ENCODE measurements at places on chromosomes 3 and 15.

DNA sequence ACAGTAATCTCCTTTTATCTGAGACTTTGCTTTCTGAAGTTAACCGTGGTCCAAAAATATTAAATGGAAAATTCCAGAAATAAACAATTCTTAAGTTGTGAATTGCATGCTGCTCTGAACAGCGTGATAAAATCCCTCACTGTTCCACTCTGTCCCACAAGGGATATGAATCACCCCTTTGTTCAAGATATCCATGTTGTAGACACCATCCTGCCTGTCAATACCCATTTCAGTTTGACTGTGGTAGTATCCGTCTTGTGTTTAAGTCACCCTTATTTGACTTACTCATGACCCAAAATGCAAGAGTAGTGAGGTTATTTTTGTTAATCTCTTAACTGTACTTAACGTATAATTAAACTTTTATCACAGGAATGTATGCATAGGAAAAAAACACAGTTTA lies 435.0 kb downstream of the SHQ1 start:
- H3K4me3 ChIP-seq, result no peak overlapping the region
- no peak for DNase-seq
- no peak overlapping the region for H3K27ac ChIP-seq
- H3K4me1 ChIP-seq, result no peaks in the 10 kb centered on the region
- H3K27me3 ChIP-seq, result no peaks in the 10 kb centered on the region
- H3K36me3 ChIP-seq, result no peaks in the 10 kb centered on the region

DNA sequence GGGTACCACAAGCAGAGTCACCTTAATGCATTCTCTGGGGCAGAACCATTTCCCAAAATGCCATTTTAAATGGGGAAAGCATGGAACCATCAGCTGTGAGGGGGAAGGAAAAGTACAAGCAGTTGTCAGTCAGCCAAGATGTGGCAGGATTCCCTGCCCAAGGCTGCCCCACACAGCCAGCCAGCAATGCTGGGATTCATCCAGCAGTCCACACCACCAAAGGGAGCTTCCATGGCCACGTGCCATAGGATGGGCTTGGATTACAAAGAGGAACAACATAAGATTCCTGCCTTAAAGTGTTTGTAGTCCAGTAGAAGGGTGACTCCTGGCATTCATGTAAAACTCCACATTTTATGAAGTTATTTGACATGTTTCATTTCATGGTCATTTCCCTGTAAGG lies 233.3 kb downstream of the SHOX2 start:
- H3K36me3 ChIP-seq, result no peaks in the 10 kb centered on the region
- H3K27ac ChIP-seq, result no peak overlapping the region
- H3K4me1 ChIP-seq, result peaks cover 13% of the 10 kb centered on the region

DNA sequence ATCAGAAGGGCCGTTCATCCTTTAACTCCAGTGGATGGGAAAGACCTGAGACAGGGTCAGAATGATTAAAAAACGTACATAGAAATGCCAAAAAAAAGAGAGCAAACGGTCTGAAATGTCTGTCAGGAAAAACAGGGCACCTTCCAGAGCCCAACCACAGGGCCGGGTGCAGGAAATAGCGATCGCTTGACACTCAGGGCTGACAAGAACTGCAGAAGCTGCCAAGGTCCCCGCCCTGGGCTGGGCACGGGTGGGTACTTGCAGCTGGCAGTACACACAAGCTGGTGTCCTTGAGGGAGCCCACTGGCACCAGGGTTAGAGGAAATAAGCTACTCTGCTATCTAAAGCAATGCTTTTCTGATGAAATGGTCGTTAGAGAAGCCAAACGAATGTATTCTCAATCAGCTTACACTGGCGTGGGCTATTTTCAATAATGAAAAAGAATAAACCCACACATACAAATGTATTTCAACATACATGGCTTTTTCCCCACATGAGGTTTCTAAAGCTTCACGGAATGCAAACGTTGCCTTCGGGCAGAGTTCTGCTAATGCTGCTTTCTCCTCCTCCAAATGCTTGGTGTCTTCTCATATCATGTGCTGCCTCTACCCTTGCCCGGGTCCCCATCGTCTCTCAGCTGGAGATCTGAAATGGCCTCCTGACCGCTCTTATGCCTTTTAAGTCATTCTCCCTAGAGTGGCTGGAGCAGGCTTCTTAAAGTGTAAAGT lies 15.6 kb downstream of the FRMD4B start:
- H3K36me3 ChIP-seq, result no peaks in the 10 kb centered on the region
- no peaks in the 10 kb centered on the region for H3K4me1 ChIP-seq
- peak; percentile 67 for DNase-seq
- H3K4me3 ChIP-seq, result no peak overlapping the region
- H3K27me3 ChIP-seq, result no peaks in the 10 kb centered on the region

DNA sequence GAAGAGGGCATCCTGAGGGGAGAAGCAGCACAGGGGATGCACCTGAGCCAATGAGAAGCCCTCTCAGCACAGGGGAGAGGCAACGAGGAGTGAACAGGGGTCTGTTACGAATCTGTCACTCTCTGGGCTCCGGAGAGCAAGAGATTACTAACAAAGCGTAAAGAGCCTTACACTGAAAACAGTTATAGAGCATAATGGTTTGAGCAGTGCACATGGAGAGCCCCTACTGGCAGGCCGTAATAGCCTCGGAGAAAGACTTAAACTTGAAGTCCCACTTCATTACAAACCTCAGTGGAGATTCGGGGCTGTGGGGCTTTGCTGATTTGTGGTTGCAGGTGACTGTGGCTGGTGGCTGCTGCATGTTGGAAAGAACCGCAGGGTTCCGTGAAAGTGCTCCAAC lies 271.5 kb upstream of the TMC3 start:
- H3K27ac ChIP-seq, result no peak overlapping the region
- no peak for DNase-seq
- H3K27me3 ChIP-seq, result no peaks in the 10 kb centered on the region
- no peaks in the 10 kb centered on the region for H3K36me3 ChIP-seq
- no peak overlapping the region for H3K4me3 ChIP-seq

DNA sequence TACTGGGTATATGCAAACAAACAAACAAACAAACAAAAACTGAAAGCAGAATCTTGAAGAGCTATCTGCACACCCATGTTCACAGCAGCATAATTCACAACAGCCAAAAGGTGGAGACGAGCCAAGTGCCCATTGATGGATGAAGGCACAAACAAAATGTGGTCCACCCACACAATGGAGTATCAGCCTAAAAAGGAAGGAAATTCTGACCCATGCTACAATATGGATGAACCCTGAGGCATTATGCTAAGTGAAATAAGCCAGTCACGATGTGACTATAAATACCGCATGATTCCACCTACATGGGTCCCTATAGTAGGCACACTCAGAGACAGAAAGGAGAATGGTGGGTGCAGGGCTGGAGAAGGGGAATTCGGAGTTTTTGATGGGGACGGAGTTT lies 24.1 kb downstream of the XPC start:
- H3K27me3 ChIP-seq, result no peaks in the 10 kb centered on the region
- no peak overlapping the region for H3K27ac ChIP-seq
- no peak overlapping the region for H3K4me3 ChIP-seq
- no peaks in the 10 kb centered on the region for H3K4me1 ChIP-seq
- peaks cover 68% of the 10 kb centered on the region for H3K36me3 ChIP-seq
- no peak for DNase-seq

DNA sequence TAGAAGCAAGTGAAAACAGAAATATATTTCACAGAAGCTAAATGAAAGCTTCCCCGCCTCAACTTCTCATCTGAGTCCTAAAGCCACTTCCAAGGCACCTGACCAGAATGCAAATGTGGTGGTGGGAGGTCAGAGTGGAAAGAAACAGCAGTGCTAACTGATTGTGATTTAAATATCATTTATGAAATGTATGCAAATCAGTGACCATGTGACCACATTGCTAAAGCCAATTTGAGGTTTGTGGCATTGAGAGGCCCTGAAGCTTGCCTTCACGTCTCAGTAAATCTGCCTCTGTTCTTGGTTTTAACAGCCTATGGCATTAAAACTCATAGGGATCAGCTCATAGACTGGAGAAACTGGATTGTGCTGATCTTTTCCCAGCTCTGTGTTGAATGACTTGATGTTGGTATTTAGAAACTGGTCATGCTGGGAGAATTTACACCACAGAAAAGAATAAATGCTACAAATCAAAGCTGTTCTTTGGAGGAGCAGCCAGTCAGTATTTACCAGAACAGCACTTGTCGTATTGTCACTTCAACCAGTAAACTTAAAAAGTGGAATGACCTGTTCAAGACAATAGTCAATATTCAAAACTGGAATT lies 481.4 kb upstream of the ALCAM start:
- no peaks in the 10 kb centered on the region for H3K27me3 ChIP-seq
- H3K4me1 ChIP-seq, result no peaks in the 10 kb centered on the region
- H3K27ac ChIP-seq, result no peak overlapping the region
- no peak overlapping the region for H3K4me3 ChIP-seq
- DNase-seq, result no peak

DNA sequence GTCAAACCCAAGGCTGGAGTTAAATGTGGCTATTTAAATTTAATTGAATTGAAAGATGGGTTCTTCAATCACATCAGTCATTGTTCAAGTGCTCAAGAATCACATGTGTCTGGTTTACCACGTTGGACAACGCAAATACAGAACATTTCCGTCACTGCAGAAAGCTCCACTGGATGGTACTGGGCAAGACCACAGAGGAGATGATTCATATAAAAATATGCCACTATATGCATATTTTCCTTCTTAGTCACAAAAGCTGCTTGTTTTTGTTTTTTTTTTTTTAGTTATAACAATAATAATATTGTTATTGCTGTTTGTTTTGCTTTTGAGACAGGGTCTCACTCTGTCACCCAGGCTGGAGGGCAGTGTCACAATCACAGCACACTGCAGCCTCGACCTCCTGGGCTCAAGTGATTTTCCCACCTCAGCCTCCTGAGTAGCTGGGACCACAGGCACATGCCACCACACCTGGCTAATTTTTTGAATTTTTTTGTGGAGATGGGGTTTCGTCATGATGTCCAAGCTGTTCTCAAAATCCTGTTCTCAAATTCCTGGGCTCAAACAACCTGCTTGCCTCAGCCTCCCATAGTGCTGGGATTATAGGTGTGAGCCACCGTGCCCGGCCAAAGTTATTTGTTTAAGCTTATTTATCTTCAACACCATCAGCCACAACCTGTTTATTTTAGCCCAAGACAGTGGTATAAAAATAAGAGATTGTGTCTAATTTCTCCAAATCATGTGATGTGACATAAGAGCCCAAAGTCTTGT lies 19.4 kb downstream of the RTP3 start:
- peaks cover 3% of the 10 kb centered on the region for H3K36me3 ChIP-seq
- H3K27ac ChIP-seq, result no peak overlapping the region
- no peaks in the 10 kb centered on the region for H3K27me3 ChIP-seq

DNA sequence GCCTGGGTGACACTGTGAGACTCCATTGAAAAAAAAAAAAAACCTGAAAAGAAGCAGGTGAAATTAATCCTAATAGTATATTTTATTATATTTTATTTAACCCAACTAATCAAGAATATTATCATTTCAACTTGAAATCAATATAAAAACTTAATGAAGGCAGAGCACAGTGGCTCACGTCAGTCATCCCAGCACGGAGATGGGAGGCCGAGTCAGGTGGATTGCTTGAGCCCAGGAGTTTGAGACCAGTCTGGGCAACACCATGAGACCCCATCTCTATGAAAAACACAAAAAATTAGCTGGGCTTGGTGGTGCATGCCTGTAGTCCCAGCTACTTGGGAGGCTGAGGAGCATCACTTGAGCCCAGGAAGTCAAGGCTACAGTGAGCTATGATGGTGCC lies 33.3 kb upstream of the SLC41A3 start:
- no peaks in the 10 kb centered on the region for H3K36me3 ChIP-seq
- peaks cover 2% of the 10 kb centered on the region for H3K27me3 ChIP-seq
- H3K4me3 ChIP-seq, result no peak overlapping the region
- no peaks in the 10 kb centered on the region for H3K4me1 ChIP-seq
- DNase-seq, result no peak
- no peak overlapping the region for H3K27ac ChIP-seq

- no peak overlapping the region for H3K4me3 ChIP-seq
- no peaks in the 10 kb centered on the region for H3K27me3 ChIP-seq
- no peaks in the 10 kb centered on the region for H3K4me1 ChIP-seq
- no peak for DNase-seq
Observed at GRCh38 chr15:38684440-38685010, 119.9 kb upstream of the RASGRP1 start.

DNA sequence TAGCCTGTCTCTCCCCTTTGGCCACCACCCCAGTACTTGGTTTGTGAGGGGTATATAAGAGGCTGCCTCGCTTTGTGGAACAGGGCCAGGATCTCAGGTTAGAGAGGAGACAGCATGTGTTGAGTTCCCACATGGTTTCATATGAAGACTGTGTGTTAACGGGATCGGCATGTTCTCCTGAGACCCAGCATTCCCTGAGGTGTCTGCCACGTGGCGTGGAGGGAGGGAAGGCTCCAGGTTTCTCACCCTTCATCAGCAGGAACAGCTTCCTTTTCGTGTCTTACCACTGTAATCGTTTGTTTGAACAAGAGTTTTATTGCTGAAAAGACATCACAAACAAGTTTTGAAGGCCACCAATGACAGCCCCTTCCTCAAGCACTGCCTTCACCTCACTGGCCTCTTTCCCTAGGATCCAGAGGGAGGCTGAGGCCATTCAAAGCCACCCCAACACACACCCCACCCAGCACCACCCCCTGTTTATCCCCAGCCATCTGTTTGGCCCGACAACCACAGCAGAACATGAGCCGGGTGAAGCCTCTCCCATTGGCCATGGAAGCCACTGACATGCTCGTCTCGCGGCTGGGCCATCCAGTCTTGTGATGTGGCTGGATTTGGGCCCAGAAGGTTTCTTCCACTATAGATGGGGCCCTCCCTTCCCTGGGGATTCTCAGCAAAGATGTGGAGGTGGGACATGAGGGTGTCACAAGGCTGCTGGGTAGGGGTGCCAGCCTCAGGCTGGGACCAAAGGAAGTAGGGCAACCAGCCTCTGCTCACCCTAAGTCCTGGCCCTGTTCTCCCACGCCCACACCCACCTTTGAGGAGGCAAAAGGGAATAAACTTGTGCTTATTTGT lies 10.0 kb downstream of the BHLHE40 start:
- peak overlapping the region; percentile 81 for H3K27ac ChIP-seq
- H3K4me1 ChIP-seq, result peaks cover 40% of the 10 kb centered on the region
- peak; percentile 83 for DNase-seq
- H3K36me3 ChIP-seq, result peaks cover 3% of the 10 kb centered on the region

DNA sequence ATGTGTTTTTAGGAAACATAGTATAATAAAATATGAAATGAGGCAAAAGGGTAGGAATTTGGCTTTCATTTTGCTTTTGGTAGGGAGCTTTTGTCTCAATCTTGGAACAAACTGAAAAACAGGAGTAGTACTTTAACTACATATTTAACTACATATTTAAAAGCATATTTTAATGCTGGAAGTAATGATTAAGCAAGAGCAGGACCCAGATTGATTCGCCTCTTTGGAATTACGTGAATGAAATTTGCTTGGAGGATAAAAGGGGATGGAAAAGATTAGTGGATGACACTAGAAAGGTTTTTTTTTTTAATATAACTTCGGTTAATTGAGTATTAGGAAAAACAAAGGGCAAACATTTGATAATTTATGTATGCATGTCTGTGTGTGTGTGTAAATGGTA lies 11.2 kb upstream of the TMEM212 start:
- no peak for DNase-seq
- H3K4me3 ChIP-seq, result no peak overlapping the region
- no peak overlapping the region for H3K27ac ChIP-seq
- no peaks in the 10 kb centered on the region for H3K36me3 ChIP-seq
- H3K27me3 ChIP-seq, result no peaks in the 10 kb centered on the region
- peaks cover 10% of the 10 kb centered on the region for H3K4me1 ChIP-seq

GRCh38 chr15:77030928-77031375 lies 36.0 kb downstream of the PSTPIP1 start:
- DNase-seq, result no peak
- H3K4me3 ChIP-seq, result no peak overlapping the region
- H3K27ac ChIP-seq, result no peak overlapping the region
- peaks cover 3% of the 10 kb centered on the region for H3K36me3 ChIP-seq
